ENCODE measurements at places on chromosomes 11 and 22.

GRCh38 chr11:541433-541885 lies 4.1 kb downstream of the LRRC56 start:
- DNase-seq, result no peak

- DNase-seq, result no peak
These were observed 6.7 kb upstream of the C1QTNF6 start for GRCh38 chr22:37194750-37195149.

GRCh38 chr11:107691000-107691750 lies 20.7 kb downstream of the SLN start:
- no peak for DNase-seq

DNA sequence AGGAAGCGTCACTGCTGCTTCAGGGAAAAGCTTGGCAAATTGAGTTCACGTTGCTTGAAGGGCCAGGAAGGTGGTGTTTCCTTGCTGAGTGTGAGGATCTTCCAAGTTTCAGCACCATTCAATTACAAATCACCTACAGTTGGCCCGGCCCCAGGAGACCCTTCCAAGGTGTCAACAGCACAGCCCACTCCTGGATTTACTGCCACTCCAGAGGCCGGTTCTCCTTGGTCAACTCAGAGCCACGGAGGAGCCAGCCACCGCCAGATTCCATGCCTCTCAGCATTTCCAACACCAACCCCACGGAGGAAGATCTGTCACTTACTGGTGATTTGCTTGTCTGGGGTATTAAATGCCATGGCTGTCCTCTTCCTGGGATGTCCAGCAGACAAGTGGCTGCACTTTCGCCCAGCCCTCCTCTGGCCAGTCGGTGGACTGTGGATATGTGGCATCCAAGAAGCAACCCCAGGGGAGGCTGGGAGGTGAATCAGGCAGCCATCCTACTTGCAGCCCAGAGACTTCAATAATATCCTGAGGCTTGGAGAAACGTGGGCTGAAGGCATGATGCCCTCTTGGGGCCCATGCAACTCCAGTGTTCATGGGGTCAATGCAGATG lies 74.1 kb upstream of the SHANK2 start:
- DNase-seq, result no peak

DNA sequence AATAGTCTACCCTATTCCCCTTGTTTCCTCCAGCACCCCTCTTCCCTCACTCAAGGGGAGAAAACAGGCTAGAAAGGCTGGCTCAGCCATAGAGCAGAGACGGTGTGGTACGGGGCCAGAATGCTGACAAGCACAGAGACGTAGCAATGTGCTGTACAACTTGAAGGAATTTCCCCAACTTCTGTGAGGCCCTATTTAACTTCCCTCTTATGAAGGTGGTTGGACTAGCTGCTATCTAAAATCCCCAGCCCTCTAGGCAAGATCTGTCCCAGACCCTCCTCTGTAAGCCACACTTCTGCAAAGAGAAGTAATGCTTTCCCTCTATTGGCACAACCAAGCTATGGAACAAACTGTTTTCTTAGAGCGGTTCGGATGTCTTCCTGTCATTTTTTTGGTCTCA lies 37.8 kb downstream of the PLEKHA7 start:
- no peak for DNase-seq

- peak; percentile 13 for DNase-seq
These were observed 189.8 kb downstream of the CSNK2A3 start for GRCh38 chr11:11163236-11163635.
